ENCODE measurements at places on chromosomes 16 and 17. TPM values are rescaled to one million over a fixed set of nuclear protein-coding genes. Genes with fewer than 3 reads are reported as not detected.
A peak's percentile ranks its signal among the peaks of the same experiment; 100 is the strongest.

The TLE7 gene
- not detected for total RNA-seq

- no peak for DNase-seq
- no peak overlapping the region for H3K27ac ChIP-seq
- no peak overlapping the region for H3K4me3 ChIP-seq
- H3K36me3 ChIP-seq = no peaks in the 10 kb centered on the region
- H3K27me3 ChIP-seq = no peaks in the 10 kb centered on the region
- no peaks in the 10 kb centered on the region for H3K4me1 ChIP-seq
These were observed 83.7 kb downstream of the ITFG1 start for GRCh38 chr16:47377154-47377553.

DNA sequence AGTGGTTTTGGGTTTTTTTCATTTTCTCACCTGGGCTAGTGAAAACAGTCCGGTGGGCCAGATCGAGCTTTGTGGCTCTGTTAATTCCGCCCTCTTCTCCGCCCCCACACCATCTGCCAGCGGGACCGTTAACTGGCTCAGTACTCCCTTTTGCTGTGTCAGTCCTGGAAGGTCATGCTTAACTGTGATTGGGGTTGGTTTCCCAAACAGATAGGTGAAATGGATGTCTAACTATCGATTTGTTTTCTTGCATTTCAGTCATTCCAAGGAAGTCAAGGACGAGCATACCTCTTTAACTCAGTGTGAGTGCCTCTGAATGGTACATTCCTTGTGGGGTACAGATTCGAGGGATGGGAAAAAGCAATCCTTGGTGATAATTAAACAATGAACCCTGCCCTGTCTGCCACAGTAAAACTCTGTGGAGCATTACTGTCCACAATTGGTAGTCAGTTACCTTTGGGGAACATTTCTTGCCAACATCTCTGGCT is 56.7 kb downstream of the YPEL2 start:
- H3K27me3 ChIP-seq = no peaks in the 10 kb centered on the region
- no peak for DNase-seq
- peaks cover 23% of the 10 kb centered on the region for H3K4me1 ChIP-seq

DNA sequence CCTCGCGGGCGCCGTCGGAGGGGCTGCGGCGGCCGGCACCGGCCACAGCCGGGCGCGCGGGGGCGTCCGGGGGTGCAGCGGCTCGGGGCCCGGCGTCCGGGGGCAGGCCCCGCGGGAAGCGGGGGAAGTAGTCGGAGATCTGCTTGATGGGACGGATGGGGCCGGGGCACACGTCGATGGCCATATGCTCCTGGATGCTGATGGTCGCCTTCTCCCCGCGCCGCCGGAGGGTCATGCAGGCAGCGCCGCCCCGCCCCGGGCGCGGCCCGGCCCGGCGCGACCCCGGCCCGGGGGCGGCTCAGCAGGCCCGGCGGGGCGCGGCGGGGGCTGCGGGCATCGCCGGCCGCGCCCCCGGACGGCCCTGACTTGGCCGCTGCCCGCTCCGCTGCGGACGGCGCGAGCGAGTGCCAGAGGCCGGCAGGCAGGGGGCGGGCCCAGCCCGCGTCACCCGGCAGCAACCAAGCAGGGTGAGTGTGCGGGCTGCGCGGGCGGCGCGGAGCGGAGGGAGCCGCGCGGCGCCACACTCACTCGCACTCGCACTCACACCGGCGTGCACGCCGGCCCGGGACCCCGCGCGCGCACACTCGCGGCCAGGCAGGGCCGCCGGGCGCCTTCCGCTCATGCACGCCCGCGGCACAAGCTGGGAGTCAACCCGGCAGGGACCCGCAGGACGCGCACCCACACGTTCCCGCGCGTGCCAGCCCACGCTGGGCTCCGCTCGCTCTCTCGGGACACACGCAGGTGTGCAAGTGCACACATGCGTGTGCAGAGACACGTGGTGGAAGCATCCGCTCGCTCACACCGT is at the start of gene DOC2B:
Gene DOC2B, minus strand, starts transcription at position 406 of the 805 bp plus-strand sequence. Its CDS starts 171 bp downstream, at position 235.
- peak; percentile 79 for DNase-seq
- peaks cover 51% of the 10 kb centered on the region for H3K4me1 ChIP-seq
- H3K27ac ChIP-seq = peak within 1 kb of the TSS; percentile 80
- no peaks in the 10 kb centered on the region for H3K36me3 ChIP-seq

DNA sequence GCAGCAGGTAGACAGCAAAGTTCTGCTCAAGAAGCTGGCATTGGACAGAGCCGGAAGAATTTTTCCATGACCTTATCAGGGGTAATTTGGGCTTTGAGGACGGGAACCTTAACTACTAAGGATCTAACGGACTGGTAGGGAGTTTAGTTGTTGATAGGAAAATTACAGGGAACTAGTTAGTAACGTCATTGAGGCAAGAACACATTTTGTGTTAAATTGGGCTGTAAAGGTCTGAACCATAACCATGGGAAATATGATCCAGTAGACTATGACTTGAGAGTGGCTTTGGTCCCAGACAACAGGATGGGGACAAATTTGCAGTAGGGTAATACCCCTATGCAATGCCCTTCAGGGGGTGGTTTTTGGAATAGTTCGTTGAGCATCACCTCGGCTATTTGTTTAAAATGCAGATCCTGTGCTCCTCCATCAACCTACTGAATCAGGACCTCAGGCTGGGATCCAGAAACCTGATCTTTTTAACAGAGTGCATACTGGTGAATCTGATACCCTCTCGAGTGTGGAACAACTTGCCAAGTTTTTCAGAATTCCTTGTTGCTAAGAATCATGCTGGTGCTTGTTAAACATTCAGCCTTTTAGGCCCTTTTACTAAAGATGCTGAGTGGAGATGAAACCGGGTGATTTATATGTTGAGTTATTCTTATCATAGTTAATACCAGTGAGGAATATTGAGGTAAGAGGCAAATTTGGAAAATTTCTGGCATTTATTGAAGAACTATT is 255.1 kb downstream of the MAP2K6 start:
- no peak for DNase-seq
- H3K4me1 ChIP-seq = no peaks in the 10 kb centered on the region
- H3K36me3 ChIP-seq = no peaks in the 10 kb centered on the region
- H3K4me3 ChIP-seq = no peak overlapping the region

All from body of pancreas (tissue), 4 donors.